Vagina (tissue), 2 donors: ENCODE measurements at places on chromosomes 11 and 22.

DNA sequence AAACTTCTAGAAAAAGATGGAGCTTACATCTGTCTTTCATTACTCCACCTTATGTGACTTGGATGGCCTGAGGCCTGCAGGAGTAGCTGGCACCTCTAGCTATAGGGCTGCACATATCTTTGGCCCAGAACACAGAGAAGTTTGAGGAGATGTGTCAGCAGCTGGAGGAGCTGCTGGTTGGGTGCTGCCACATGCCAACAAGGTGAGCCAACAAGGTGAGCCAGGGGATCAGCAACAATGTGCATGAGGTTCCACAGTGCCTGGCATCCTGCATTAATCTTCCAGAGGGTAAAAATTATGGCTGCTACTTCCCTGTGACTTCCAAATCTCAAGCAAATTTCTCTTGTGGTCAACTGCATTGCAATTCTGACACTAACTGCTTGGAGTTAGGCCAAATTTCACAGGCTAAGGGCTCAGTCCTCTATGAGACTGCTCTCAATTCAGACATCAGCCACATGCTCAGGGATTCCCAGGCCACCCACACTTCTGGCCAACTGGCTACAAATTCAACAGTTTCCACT is 16.0 kb downstream of the RBM7 start:
- H3K36me3 ChIP-seq = no peaks in the 10 kb centered on the region
- no peak overlapping the region for H3K27ac ChIP-seq
- no peak overlapping the region for H3K4me3 ChIP-seq
- DNase-seq = no peak
- no peaks in the 10 kb centered on the region for H3K4me1 ChIP-seq

- no peaks in the 10 kb centered on the region for H3K27me3 ChIP-seq
- H3K27ac ChIP-seq = no peak overlapping the region
- DNase-seq = no peak
- no peaks in the 10 kb centered on the region for H3K36me3 ChIP-seq
- no peak overlapping the region for H3K4me3 ChIP-seq
These were observed 392.9 kb downstream of the INSC start for GRCh38 chr11:15507592-15507991.

- H3K27ac ChIP-seq = no peak overlapping the region
- H3K27me3 ChIP-seq = no peaks in the 10 kb centered on the region
- H3K4me3 ChIP-seq = no peak overlapping the region
- no peak for DNase-seq
These were observed 30.4 kb upstream of the TYR start for GRCh38 chr11:89147229-89147628.

- no peaks in the 10 kb centered on the region for H3K27me3 ChIP-seq
- no peak overlapping the region for H3K4me3 ChIP-seq
- peaks cover 22% of the 10 kb centered on the region for H3K4me1 ChIP-seq
- no peaks in the 10 kb centered on the region for H3K36me3 ChIP-seq
These were observed 101.0 kb downstream of the ME3 start for GRCh38 chr11:86571273-86571948.

GRCh38 chr11:110777775-110778174 is 65.5 kb upstream of the ARHGAP20 start:
- no peaks in the 10 kb centered on the region for H3K27me3 ChIP-seq
- DNase-seq = no peak
- no peak overlapping the region for H3K27ac ChIP-seq

DNA sequence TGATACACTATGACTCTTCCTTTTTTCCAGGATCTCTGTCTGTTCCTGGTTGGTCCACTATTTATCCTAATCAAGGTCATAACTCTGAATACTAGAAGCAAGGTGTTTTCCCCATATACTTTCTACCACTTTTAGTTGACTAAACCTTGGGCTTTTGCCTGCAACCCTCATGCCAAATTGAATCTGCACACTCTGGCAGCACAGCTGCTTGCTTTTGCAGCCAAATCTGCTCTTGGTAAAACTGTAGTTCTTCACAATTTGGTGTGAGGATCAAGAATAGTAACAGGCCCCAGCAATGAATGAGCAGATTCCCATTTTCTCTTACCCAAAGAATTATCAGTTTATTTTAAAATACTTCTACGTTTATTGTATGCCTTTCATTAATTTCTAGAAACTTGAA is 586.5 kb upstream of the CNTN5 start:
- no peaks in the 10 kb centered on the region for H3K27me3 ChIP-seq
- H3K4me1 ChIP-seq = no peaks in the 10 kb centered on the region
- H3K4me3 ChIP-seq = no peak overlapping the region
